ENCODE measurements at places on chromosomes 13 and 19.

- no peak for DNase-seq
These were observed 8.5 kb upstream of the C1QTNF9B start for GRCh38 chr13:23905766-23906165.

DNA sequence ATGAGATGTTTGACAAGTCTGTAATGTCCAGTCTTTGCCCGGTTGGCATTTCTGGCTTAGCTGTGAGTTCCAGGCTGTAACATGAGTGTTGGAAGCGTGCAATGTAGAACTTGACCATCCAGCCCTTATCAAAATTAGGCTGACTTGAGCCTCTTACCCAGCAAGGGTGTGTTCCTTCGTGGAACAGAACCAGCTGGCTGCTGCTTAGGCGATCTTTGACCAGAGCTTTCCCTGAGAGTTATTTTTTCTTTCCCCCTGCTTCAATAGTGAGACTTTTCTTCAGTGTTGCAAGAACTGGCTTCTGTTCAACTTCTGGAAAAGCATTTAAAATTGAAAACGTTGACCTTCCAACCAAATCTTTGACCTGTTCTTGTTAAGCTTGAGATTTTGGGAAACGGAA lies 6.5 kb downstream of the TNFSF13B start:
- no peak for DNase-seq

DNA sequence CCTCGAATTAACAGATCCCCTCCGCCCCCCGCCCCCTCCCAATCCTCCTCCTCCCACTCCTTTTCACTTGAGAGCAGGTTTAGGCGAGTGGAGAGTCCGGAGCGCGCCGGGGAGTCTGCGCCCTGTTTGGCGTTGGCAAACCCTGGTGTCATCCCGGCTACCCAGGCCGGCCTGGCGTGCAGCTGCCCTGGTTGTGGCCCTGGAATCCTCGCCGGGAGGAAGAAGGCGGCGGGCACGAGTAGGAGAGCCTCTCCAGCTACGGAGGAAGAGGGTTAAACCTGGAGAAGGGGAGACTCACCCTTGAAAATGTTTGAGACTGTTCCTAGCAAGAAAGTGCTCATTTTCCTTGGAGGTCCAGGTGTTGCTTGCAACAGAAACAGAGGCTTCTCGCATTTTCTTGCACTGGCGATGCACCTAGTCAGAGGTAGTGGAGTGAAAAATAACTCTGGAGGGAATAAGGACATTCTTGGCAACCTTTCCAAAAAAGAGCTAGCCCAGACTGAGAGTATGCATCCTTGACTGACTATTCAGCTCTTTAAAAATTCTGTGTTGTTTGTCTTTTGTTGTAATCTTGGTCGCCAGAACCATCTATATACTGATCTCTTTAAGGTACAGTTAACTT lies 1.3 kb upstream of the SOX21 start:
- DNase-seq, result no peak

DNA sequence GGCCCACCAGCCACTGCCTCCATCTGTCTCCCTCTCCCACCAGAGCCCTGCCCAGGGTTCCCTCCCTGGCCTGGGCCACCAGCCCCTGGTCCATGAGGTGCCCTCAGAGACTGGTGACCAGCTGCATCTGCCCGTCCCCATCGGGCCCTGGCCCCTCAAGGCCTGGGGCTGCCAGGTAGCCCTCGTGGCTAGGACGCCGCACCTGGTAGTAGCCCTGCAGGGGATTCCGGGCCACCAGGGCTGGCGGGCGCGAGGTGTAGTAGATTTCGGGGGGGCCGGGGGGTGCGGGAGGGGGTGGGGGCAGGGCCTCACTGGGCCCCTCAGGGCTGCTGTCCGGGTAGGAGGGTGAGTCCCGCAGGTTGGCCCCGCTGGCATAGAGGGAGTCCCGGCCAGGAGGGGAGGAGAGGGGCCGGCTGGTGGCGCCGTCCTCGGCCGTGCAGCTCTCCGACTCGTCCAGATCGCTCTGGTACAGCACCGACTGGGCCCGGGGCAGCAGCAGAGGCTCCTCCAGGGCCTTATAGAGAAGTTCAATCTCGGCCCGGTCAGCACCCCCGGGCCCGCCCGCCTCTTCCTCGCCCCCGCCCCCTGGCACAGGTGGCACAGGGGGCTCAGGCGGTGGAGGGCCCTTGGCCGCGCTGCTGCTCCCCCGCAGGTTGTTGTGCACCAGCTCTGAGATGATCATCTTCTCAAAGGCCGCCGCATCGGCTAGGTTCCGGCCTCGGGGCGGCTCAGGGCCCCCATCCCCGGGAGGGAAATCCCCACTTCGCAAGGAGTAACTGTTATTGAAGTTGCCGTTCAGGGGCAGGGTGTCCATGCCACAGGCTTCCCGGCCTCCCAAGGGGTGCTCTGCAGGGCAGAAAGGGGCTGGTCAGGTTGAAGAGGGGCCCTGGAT lies 14.6 kb upstream of the ASF1B start:
- DNase-seq, result no peak

GRCh38 chr19:55238030-55238429 lies 9.5 kb upstream of the TMEM86B start:
- DNase-seq, result no peak

GRCh38 chr13:22369840-22370239 lies 699.0 kb downstream of the FGF9 start:
- no peak for DNase-seq

Measured in vagina (tissue), 2 donors.